ENCODE measurements at places on chromosomes 7 and 10.

- no peak for DNase-seq
Measured at GRCh38 chr7:106216923-106217542, 67.8 kb downstream of the NAMPT start.

GRCh38 chr10:14084875-14085274, 245.8 kb downstream of the FRMD4A start:
- no peak for DNase-seq

DNA sequence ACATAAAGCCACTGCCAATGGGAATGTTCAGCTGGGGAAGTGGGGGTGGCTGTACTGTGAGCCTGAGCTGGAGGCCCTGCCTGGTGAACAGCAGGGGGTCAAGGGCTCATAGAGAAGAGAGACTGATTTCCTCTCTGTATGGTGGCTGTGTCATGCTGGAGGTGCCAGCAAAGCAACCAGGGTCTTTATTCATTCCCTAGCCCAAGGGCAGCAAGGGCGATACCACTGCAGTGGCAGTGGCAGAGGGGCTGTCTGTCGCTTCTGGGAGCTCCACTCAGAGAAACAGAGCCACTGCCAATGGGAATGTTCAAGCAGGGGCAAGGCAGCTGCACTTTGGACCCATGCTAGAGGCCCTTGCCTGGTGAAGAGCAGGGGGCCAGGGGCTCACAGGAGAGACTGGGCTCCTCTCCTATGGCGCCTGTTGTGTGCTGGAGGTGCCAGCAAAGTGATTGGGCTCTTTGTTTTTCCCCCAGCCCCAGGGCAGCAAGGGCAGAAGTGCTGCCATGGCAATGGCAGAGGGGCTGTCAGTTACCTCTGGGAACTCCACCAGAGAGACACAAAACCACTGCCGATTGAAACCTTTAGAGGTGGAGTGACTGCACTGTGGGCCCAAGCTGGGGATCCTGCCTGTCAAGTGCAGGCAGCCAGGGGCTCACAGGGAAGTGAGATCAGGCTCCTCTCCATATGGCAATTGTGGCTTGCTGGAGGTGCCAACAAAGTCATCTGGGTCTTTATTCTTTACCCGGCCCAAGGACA, 545.1 kb downstream of the SH2D4B start:
- DNase-seq, result no peak

GRCh38 chr7:3370068-3370830, 69.2 kb downstream of the SDK1 start:
- DNase-seq, result no peak

- DNase-seq, result peak; percentile 60
Measured at GRCh38 chr10:63976538-63976937, 455.3 kb downstream of the REEP3 start.

- DNase-seq, result no peak
Measured at GRCh38 chr7:54880326-54880989, 121.4 kb upstream of the SEC61G start.

GRCh38 chr7:135933509-135934188, 43.5 kb downstream of the MTPN start:
- DNase-seq, result no peak

- DNase-seq, result no peak
Measured at GRCh38 chr10:42491001-42491592, 147.3 kb downstream of the ZNF33B start.

DNA sequence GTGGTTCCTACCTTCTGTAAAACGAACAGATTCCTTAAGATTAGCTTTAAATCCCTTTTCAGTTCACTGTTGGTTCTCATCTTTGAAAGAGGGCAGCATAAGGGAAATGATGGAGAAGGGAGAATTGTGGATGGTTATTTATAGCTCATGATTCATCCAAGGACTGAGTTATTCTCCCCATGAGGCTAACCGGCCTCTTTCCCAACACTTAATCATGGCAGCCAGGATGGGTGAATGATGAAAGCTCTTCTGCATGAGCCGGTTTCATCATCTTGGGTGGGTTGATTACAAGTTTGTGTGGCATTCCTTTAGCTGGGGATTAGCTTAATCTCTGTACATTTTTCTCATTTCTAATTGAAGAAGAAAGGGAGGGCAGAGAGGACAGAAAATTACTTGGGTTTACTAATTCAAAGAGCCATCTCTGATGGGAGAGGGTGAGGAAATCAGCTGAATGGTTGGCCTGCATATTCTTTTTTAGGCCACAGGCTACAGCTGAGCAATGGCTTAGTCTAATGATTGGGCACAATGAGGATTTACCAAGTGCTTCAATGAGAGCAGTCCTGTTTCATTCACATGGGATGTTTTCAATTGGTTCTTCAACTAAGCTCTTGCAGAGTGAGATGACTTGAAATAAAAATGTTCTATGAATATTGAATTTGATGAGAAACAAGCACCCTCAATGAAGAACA, 250.0 kb downstream of the BMPER start:
- no peak for DNase-seq

DNA sequence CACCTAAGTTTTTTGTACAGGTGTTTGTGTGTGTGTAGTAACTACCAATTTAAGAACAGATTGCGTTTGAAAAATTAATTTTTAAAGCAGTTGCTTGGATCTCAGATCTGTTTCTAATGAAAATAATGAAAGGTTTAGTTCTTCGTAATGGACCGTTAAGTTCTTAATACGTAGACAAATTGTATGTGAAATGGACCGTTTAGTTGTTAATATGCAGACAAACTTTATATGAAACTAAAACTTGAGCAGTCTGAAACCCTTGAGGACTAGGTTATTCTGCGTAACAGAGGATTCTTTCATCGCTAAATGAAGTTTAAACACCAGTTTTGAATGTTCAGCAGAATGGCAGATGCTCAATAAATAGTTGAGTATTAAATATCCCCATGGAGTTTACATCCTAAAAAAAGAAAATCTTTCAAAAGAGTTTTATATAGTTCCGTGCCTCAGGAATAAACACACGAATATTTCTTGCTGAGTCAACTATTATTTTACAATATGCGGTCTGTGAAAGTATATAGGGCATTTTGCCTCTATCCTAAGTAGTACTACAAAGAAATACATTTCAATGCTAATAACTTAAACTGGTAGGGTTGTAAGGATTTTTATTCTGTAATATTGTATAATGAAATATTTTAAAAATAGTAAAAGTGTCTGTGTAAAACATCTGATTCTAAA, 1.2 kb downstream of the DBF4 start:
- DNase-seq, result no peak

GRCh38 chr7:127504715-127505114, 80.7 kb downstream of the GCC1 start:
- peak; percentile 27 for DNase-seq

GRCh38 chr10:28869606-28870201, 192.4 kb downstream of the BAMBI start:
- no peak for DNase-seq

GRCh38 chr10:51643734-51644133, 55.7 kb downstream of the CSTF2T start:
- no peak for DNase-seq

DNA sequence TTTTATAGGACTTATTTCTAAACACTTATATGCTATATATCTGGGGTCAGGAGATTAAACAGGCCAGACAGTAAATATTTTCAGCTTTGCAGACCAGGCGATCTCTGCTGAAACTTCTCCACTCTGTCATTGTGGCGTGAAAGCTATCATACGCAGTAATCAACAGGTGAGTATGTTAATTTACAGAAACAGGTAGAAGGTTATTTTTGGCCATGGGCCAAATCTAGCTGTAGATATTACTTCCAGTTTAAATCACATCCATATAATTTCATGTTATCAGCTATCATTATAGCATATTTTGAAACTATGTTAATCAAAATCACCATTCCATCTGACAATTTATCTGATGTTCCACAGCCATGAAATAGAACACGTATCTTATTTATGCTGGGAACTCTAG, 67.8 kb downstream of the GPR37 start:
- DNase-seq, result no peak

DNA sequence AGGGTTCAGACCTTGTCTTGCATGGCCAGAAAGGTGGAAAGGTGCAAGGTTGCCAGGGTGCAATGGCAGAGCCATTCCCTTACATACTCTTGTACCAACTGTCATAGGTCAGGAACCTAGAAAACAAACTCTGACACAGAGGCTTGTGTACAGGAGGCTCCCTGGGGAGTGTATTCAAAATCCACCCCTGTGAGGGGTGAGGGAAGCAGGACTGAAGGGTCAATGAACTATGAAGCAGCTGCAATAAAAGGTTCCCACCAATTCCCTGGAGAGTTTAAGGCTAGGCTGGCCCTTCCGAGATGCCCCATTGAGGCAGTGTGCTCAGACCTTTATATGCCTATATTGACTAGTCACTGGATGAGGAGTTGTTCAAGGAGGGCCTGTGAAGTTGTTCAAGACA, 13.9 kb upstream of the CUZD1 start:
- DNase-seq, result no peak

DNA sequence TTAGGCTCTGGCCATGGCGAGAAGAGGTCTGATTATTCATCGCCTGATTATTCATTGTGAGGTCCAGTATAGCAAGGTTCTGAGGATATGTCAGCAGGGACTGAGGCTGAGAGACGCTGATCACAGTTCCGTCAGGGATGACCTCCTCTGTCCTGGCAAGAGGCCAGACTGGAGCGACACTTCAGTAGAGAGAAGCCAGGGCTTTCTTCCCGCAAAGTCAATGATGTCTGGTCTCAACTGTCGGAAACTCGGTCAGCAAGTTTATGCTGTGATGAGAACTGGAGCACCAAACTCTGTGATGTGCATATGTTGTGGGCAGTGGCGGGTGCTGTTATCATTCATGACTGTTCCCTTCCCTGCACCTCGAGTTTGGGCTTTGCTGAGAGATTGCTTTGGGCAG, 29.0 kb upstream of the GNA12 start:
- no peak for DNase-seq

DNA sequence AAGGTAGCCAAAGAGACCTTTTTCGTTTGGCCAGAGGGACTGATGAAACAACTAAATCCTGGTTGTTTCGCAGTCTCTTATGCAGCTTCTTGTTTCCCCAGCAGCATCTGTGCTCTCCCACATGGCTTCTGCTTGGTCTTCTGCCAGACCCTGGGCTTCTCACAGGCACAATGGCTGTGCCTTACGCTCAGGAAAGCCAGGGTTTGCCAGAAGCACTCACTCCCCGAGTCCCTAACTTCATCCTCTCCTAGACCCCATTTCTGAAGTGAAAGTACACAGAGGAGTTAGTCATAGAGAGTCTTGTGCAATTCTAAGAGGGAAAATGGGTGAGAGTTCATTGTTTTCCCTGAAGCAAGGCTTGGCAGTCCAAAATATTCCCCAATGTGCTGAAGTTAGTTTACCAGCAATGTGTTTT, 121.7 kb downstream of the EVX1 start:
- no peak for DNase-seq

GRCh38 chr10:87705339-87705738, 45.7 kb downstream of the PAPSS2 start:
- no peak for DNase-seq

DNA sequence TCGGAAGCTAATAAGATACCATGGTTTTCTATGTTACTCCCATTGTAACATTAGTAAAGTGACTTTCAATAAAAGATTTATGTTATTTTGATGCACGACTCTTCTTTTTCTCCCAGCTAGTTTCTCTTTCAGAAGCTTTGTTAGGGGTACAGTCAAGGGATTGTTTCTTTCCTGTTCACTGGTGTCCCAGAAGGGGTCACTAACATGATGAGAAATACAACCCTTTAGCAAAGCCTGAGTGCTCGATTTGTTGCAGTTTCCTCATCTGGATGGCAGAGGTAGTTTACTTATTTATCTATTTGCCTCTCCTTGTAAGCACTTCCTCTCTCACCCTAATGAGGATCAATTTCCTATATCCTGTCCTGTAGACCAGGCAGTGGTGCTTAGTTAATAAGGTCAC, 17.0 kb downstream of the SRI start:
- DNase-seq, result no peak

DNA sequence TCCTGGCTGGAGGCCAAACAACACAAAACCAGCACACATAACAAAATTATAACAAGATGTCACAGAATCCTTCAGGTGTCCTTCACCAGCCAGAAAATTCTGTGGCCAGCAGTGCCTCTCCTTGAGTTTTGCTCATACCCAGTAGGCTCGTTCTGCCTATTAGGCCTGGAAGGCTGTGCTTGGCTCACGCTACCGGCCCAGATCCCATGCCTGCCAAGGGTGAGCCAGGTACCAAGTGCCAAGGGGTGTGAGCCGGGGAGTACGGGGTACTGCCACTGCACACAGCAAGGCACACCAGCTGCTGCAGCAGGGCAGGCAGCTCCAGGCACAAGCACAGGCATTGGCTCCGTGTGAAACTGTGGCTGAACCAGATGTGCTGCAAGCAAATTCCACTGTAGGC, 1562.0 kb downstream of the REEP3 start:
- DNase-seq, result no peak

- DNase-seq, result no peak
Measured at GRCh38 chr7:141748396-141748795, 10.2 kb downstream of the SSBP1 start.

GRCh38 chr10:3772361-3773171, 12.4 kb downstream of the KLF6 start:
- DNase-seq, result peak; percentile 8

DNA sequence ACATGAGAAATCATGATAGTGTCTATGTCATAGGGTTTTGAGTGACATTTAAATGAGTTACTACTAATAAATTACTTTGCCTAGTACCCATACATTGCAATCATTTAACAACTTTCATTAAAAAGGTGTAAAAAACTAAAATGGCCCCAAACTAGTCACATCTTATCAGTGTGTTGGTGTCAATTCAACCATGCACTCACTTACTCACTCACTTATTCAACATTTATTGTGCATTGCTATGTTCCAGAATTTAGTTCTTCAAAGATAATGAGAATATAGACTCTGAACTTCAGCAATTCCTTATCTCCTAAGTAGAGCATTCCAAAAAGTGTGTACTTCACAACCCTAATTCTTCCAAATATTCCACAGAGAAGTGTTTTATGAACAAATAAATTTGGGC, 965.7 kb downstream of the REEP3 start:
- DNase-seq, result no peak

GRCh38 chr10:1366322-1366691, 310.1 kb downstream of the WDR37 start:
- DNase-seq, result no peak

DNA sequence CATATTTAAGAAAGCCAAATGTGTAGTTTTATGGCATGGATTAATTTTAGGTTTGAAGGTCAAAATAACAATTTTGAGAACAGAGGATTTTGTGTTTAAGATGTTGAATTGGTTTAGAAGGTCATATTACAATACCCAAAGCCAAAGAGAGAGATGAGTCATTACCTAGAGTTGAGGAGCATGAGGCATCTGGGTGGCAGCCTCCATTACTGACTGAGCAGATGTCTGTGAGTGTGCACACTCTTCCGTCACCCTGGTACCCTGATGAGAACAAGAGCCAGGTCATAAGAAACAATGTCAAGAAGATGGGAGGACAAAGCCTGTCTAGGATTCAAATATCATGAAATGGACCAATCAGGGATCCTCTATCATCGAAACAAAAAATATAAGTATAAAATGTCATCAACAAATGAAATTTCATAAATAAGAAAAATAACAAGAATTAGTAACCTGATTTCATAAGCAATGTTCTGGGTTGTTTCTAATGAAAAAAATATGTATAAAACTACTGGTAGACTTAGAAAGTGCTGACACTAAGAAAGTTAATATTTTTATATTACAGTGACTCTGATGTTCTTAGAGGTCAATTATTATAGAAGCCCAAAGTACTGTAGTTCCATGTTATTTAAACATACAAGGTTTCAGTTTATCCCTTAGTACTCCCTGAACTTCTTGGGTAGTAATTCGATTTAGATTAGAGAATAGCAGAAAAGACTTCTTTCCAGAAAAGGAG, 20.0 kb downstream of the CUBN start:
- DNase-seq, result no peak

GRCh38 chr7:128266883-128267594, 26.0 kb downstream of the LEP start:
- no peak for DNase-seq

- no peak for DNase-seq
Measured at GRCh38 chr7:70621954-70622600, 509.9 kb upstream of the GALNT17 start.

Measured in activated T-cell treated with anti-CD3 and anti-CD28 coated beads, Interleukin-2, amount 50 U/mL, for 48 hours (primary cell).